Right renal cortex interstitium (tissue), 3 donors: ENCODE measurements at places on chromosomes 2 and 18. TPM values are rescaled to one million over a fixed set of nuclear protein-coding genes. Genes with fewer than 3 reads are reported as not detected.

The LONRF2 gene
- 2.9 TPM for polyA plus RNA-seq

The SCN9A gene
- 1.7 TPM for polyA plus RNA-seq

The EFHD1 gene
- polyA plus RNA-seq, result 90.4 TPM

The SLC5A7 gene
- polyA plus RNA-seq, result 0.64 TPM

The LDLRAD4 gene
- 9.6 TPM for polyA plus RNA-seq

The IL36RN gene
- polyA plus RNA-seq, result not detected

The FAM228A gene
- polyA plus RNA-seq, result 1.2 TPM

DNA sequence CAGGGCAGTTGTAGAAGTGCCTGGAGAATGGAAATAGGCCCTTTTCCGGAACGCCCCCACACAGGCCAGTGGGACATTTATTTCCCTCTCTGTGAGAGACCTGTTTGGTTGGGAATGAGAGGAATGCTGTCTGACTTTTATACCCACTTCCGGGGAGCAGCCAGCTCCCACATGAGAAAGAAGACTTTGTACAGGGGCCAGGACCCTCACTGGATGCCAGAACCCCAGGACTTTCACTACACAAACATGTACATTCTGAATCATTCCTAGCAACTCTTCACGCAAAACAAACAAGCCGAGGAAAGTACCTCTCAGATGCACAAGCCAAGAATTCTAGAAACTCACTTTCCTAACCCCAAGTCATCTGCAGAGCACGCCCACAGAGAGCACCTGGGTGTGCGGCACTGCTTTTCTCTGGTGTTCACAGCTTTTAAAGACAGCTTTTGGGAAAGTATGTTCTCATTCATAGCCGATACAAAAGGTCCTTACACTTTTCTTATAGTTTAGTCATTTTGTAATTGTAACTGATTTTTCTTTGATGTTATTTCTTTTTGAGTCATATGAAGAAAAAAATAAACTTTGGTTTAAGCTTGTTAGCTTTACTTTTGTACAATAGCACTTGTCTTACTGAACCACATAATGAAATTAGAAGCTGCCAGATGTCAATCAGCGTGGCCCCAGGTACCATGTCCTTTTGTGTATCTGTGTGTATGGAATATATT, 856.1 kb upstream of the ID2 start:
- no peak for DNase-seq

DNA sequence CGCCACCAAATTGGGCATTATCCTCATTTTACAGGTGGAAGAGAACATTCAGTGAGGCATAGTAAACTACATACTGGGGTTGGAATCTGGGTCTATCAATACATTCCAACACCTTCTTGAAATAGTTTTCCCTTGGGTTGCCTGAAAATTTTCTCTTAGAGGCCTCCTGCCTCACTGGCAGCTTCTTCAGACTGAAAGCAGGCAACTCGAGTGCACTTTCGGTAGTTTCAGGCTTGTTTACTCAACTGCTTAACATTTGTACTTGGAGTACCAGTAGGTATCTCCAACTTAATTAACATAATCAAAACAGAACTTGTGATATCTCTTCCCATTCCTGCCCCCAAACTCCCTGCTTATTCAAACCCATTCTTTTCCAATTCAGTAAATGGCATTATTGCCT, 36.2 kb upstream of the C2orf74 start:
- DNase-seq, result no peak

DNA sequence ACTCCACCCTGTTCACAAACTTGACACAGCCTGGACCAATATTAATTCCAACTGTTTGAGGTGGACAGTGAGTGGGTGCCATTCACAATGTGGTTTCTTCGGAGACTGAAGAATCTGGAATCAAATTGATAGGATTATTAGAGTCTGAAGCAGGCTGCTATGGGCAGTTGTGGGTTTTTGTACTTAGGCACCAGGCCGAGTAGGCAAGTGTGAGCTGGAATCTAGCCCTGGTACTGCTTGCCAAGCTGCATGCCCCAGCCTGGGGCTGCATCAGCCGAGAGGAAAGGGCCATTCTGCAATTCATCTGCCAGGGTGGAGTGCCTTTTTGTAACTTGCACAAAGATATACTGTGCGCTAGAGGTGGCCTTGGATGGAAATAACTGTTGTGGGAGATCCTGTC, 654.7 kb upstream of the FANCL start:
- DNase-seq, result no peak

- no peak for DNase-seq
Observed at GRCh38 chr18:8339952-8340351, 269.3 kb upstream of the RAB12 start.

DNA sequence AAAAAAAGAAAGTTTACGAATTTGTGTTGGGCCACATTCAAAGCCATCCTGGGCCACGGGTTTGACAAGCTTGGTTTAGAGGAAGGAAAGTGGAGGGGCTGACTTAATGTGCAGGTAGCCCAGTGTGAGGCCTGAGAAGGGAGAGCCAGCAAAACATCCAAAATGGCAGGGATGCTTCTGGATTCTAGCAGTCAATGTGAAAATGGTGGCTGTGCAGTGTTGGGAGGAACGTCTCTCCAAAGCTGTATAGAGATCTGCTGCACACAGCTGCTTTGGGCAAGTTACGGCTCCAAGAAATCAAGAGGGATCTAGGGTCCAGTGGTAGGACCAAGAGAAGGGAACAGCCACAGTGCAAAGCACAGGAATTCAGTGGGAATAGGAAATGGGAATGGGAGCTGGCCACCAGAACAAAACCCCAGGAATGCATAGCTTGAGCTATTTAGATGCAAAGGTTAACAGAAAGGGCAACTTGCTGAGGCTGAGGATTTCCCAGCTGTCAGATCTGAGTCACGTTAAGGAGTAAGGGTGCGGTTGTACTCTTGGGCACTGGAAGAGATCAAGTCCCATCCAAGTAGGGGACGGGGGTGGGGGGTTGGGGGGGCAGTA, 70.6 kb downstream of the B3GNT2 start:
- DNase-seq, result no peak

GRCh38 chr18:62152844-62153243, 34.0 kb downstream of the PIGN start:
- no peak for DNase-seq

GRCh38 chr2:203989521-203989920, 53.0 kb downstream of the ICOS start:
- no peak for DNase-seq

- DNase-seq, result no peak
Observed at GRCh38 chr18:6374935-6375529, 39.7 kb downstream of the L3MBTL4 start.
